Muscle of back (tissue), 13 donors: ENCODE measurements at places on chromosomes 13 and 19. TPM values are rescaled to one million over a fixed set of nuclear protein-coding genes. Genes with fewer than 3 reads are reported as not detected.

The WDR88 gene
- 0.71 TPM for polyA plus RNA-seq

The ZNF578 gene
- 2.5 TPM for polyA plus RNA-seq

The S1PR2 gene
- polyA plus RNA-seq = 11.6 TPM

The MYPOP gene
- 4.2 TPM for polyA plus RNA-seq

The S1PR5 gene
- 1.0 TPM for polyA plus RNA-seq

The SLITRK5 gene
- polyA plus RNA-seq = 6.7 TPM

The YJEFN3 gene
- 3.2 TPM for polyA plus RNA-seq

The WASF3 gene
- 12.2 TPM for polyA plus RNA-seq

The OR7C1 gene
- polyA plus RNA-seq = 0.15 TPM

The ZNF350 gene
- 6.8 TPM for polyA plus RNA-seq

The PLVAP gene
- polyA plus RNA-seq = 69.1 TPM

The CAPN12 gene
- polyA plus RNA-seq = 2.2 TPM

The FREM2 gene
- polyA plus RNA-seq = 10.2 TPM

The LAIR1 gene
- polyA plus RNA-seq = 11.0 TPM

The ABCA7 gene
- 23.9 TPM for polyA plus RNA-seq

The LRRC63 gene
- polyA plus RNA-seq = not detected

The CERS1 gene
- polyA plus RNA-seq = 29.1 TPM

The FAM124A gene
- polyA plus RNA-seq = 1.6 TPM

The NTF4 gene
- 5.0 TPM for polyA plus RNA-seq

The F10 gene
- 25.4 TPM for polyA plus RNA-seq

The TRPC4 gene
- 1.1 TPM for polyA plus RNA-seq

The CYP4F3 gene
- 0.20 TPM for polyA plus RNA-seq

The USHBP1 gene
- polyA plus RNA-seq = 3.2 TPM

The GSX1 gene
- not detected for polyA plus RNA-seq

The ESD gene
- polyA plus RNA-seq = 146 TPM

The RNF225 gene
- not detected for polyA plus RNA-seq

The PSG2 gene
- 2.5 TPM for polyA plus RNA-seq

The PPP1R13L gene
- 11.8 TPM for polyA plus RNA-seq

The DLL3 gene
- 0.19 TPM for polyA plus RNA-seq

The ZNF208 gene
- polyA plus RNA-seq = 0.63 TPM

The PSG6 gene
- 0.68 TPM for polyA plus RNA-seq

The MATK gene
- 1.1 TPM for polyA plus RNA-seq

The LRG1 gene
- polyA plus RNA-seq = 0.86 TPM

The MBD3L2B gene
- polyA plus RNA-seq = not detected

The ELSPBP1 gene
- polyA plus RNA-seq = not detected

The ZSCAN1 gene
- polyA plus RNA-seq = 1.2 TPM

The FGF22 gene
- polyA plus RNA-seq = not detected

The TMPRSS9 gene
- 0.64 TPM for polyA plus RNA-seq

The FAM32A gene
- 62.7 TPM for polyA plus RNA-seq

The ZNF566 gene
- polyA plus RNA-seq = 10.7 TPM

The KLK3 gene
- polyA plus RNA-seq = not detected

The ZNF83 gene
- 31.5 TPM for polyA plus RNA-seq

The PSG11 gene
- 1.6 TPM for polyA plus RNA-seq

The IFNL1 gene
- not detected for polyA plus RNA-seq

The PALM gene
- polyA plus RNA-seq = 53.6 TPM

The PRR36 gene
- polyA plus RNA-seq = 0.33 TPM

The ANGPTL4 gene
- polyA plus RNA-seq = 1.6 TPM

The URAD gene
- polyA plus RNA-seq = not detected

The SIGLEC10 gene
- 0.59 TPM for polyA plus RNA-seq

The PLPP2 gene
- 0.04 TPM for polyA plus RNA-seq

The LYPD3 gene
- 0.78 TPM for polyA plus RNA-seq

The CILP2 gene
- polyA plus RNA-seq = 0.67 TPM

The VSIG10L gene
- polyA plus RNA-seq = 1.5 TPM

The ACTMAP gene
- polyA plus RNA-seq = 7.8 TPM

The MAST3 gene
- 13.6 TPM for polyA plus RNA-seq

The ITGBL1 gene
- polyA plus RNA-seq = 5.3 TPM

The PCDH9 gene
- polyA plus RNA-seq = 2.8 TPM

The MBD3L2 gene
- polyA plus RNA-seq = not detected

The MYO9B gene
- 34.9 TPM for polyA plus RNA-seq

The TNFRSF19 gene
- polyA plus RNA-seq = 77.1 TPM
